ENCODE measurements at places on chromosomes 16 and 17. TPM values are rescaled to one million over a fixed set of nuclear protein-coding genes. Genes with fewer than 3 reads are reported as not detected.
A peak's percentile ranks its signal among the peaks of the same experiment; 100 is the strongest.

The CDRT15 gene
- total RNA-seq = not detected

The SLC5A2 gene
- total RNA-seq = not detected

The RAB34 gene
- total RNA-seq = 298 TPM

The RGS9 gene
- total RNA-seq = 11.0 TPM

The ALOX12 gene
- not detected for total RNA-seq

The KRT28 gene
- not detected for total RNA-seq

The KRTAP4-4 gene
- total RNA-seq = not detected

The NUFIP2 gene
- total RNA-seq = 35.4 TPM

The COPRS gene
- 117 TPM for total RNA-seq

The CBX4 gene
- 11.6 TPM for total RNA-seq

The CTF1 gene
- 5.9 TPM for total RNA-seq

The FBXW10 gene
- total RNA-seq = not detected

- H3K36me3 ChIP-seq = no peaks in the 10 kb centered on the region
- H3K4me3 ChIP-seq = no peak overlapping the region
- H3K27me3 ChIP-seq = no peaks in the 10 kb centered on the region
Observed at GRCh38 chr16:23986455-23986854, 150.7 kb downstream of the PRKCB start.

- H3K36me3 ChIP-seq = no peaks in the 10 kb centered on the region
- peaks cover 4% of the 10 kb centered on the region for H3K4me1 ChIP-seq
- H3K27me3 ChIP-seq = no peaks in the 10 kb centered on the region
- H3K27ac ChIP-seq = no peak overlapping the region
Observed at GRCh38 chr17:39243155-39243554, 17.4 kb upstream of the STAC2 start.

DNA sequence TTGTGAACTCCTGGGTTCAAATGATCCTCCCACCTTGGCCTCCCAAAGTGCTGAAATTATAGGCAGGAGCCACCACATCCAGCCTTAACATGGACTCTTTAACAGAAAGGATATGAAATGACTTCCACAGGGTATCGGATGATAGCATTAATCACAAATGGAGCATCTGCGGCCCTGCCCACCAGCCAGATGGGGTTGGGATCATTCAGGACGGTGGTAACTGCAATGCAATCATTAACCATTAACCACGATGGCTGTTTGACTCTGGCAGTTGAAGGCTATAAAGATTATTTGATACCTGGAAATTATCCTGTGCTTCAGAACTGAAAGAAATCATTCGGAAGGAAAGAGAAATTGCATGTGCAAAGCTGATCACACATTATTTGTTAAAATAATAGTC, 5.3 kb upstream of the CHST5 start:
- no peak for DNase-seq
- H3K27ac ChIP-seq = no peak overlapping the region
- no peaks in the 10 kb centered on the region for H3K36me3 ChIP-seq

- no peaks in the 10 kb centered on the region for H3K4me1 ChIP-seq
- H3K27me3 ChIP-seq = no peaks in the 10 kb centered on the region
- DNase-seq = no peak
- H3K4me3 ChIP-seq = no peak overlapping the region
- H3K27ac ChIP-seq = no peak overlapping the region
Observed at GRCh38 chr16:67404740-67405226, 11.5 kb upstream of the TPPP3 start.

- DNase-seq = no peak
- H3K36me3 ChIP-seq = no peaks in the 10 kb centered on the region
- no peak overlapping the region for H3K4me3 ChIP-seq
- H3K4me1 ChIP-seq = no peaks in the 10 kb centered on the region
- H3K27ac ChIP-seq = peak overlapping the region; percentile 31
Observed at GRCh38 chr16:57809276-57810196, 7.2 kb upstream of the KIFC3 start.

- no peak for DNase-seq
- H3K4me1 ChIP-seq = peaks cover 5% of the 10 kb centered on the region
- H3K36me3 ChIP-seq = no peaks in the 10 kb centered on the region
- no peak overlapping the region for H3K27ac ChIP-seq
- H3K27me3 ChIP-seq = no peaks in the 10 kb centered on the region
Observed at GRCh38 chr17:40561871-40562611, 3.2 kb downstream of the CCR7 start.

GRCh38 chr16:4388271-4389021, 16.8 kb downstream of the VASN start:
- peak overlapping the region; percentile 28 for H3K27ac ChIP-seq
- no peaks in the 10 kb centered on the region for H3K27me3 ChIP-seq
- peaks cover 97% of the 10 kb centered on the region for H3K4me1 ChIP-seq
- H3K36me3 ChIP-seq = no peaks in the 10 kb centered on the region
- no peak overlapping the region for H3K4me3 ChIP-seq

GRCh38 chr17:68061512-68062313, 26.2 kb downstream of the KPNA2 start:
- H3K27ac ChIP-seq = no peak overlapping the region
- no peak for DNase-seq
- no peaks in the 10 kb centered on the region for H3K4me1 ChIP-seq
- H3K36me3 ChIP-seq = no peaks in the 10 kb centered on the region
- H3K27me3 ChIP-seq = no peaks in the 10 kb centered on the region

DNA sequence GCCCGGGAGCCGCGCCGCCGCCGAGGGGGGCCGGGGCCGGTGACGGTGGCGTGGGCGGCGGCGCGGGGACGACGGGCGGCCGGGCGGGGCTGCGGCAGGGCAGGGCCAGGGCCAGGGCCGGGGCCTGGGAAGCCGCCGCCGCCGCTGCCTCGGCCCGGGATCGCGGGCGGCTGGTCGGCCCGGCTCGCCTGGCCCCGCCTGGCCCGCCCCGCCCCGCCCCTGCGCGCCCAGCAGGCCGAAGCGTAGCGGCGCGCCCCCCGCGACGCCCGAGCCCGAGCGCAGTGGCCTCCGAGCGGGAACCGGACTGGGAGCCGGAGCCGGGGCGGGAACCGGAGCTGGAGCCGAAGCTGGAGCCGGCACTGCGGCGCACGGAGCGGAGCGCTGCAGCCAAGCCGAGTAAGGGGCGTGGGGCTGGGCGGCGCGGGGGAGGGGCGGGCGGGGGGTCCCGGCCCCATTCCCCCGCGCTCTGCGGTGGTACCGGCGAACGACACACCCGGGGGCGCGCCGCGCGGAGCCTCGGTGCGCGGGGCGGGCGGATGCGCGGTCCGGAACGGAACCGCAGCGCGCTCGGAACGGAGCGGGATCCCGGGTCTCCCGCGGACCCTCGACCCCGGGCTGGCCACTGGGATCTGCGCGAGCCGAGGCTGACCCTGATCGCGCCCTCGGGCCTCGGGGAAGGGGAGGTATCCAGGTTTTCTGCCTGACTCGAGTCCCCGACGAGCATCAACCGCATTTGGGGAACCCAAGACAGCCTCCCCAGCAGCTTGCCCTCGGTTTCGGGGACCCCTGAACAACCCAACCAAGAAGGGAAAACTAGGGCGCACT, at the start of gene BEAN1:
Gene BEAN1 (plus strand): TSS at position 260 of the 825 bp plus-strand sequence. CDS start 10,382 bp downstream, outside the sequence.
- peak within 1 kb of the TSS; percentile 71 for H3K4me3 ChIP-seq
- H3K27ac ChIP-seq = no peak within 1 kb of the TSS
- no peaks in the 10 kb centered on the region for H3K36me3 ChIP-seq

DNA sequence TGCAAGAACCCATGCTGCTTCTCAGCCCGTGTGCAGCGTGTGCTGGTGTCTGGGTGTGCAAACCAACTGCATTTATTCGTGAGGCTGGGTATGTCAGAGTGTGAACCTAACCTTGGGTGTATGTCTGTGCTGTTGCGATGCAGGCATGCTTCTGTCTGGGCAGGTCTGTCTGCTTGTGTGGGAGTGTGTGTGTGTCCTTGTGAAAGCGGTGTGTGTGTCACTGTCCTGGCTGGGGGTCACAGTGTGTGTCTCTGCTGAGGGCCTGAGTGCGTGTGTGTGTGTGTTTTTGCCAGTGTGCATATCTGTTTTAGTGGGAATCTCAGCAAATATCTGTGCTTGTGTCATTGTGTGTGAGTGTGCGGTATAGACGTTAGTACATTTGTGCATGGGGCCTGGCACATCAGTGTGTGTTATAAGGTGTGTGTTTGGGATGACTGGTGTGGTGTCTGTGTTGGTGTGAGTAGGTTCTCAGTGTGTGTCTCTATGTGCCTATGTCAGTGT, 121.8 kb downstream of the CYLD start:
- peak; percentile 2 for DNase-seq
- no peaks in the 10 kb centered on the region for H3K27me3 ChIP-seq
- H3K4me3 ChIP-seq = no peak overlapping the region
- H3K27ac ChIP-seq = no peak overlapping the region

- DNase-seq = no peak
- no peaks in the 10 kb centered on the region for H3K27me3 ChIP-seq
- no peak overlapping the region for H3K4me3 ChIP-seq
- no peak overlapping the region for H3K27ac ChIP-seq
- H3K36me3 ChIP-seq = no peaks in the 10 kb centered on the region
Observed at GRCh38 chr16:88367560-88367959, 15.2 kb upstream of the ZNF469 start.

DNA sequence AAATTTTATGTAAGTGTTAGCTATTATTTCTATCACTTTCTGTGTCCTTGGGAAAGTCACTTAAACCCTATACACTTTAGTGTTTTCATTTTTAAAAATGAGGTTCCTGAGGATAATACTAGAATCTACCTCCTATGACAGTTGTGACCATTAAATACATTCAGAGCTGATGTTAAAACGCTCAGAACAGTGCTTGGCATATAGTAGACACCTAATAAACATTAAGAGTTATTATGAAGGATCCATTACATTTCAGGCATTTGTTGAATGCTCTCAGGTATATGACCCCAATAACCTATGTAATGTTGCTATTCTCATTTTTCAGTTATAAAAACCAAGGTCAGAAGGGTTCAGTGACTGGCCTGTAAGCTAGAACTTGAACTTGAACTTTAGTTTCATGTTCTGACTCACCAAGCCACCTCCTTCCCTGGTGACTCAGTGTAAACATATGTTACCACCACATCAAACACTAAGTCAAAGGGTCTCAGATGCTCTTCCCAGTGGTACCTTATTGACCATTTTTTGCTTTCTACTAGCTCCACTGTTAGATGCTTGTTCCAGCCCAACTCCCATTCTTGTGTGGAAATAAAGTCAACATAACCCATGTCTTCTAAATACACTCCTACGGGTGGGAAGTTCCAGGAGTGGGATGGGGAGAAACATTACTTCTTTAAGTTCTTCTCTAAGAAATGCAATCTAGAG, 47.6 kb downstream of the HSD17B2 start:
- no peak overlapping the region for H3K27ac ChIP-seq
- no peak for DNase-seq
- H3K4me1 ChIP-seq = no peaks in the 10 kb centered on the region
- H3K4me3 ChIP-seq = no peak overlapping the region

GRCh38 chr17:65527381-65527780, 34.1 kb downstream of the AXIN2 start:
- H3K4me3 ChIP-seq = no peak overlapping the region
- peaks cover 30% of the 10 kb centered on the region for H3K36me3 ChIP-seq
- H3K4me1 ChIP-seq = no peaks in the 10 kb centered on the region
- no peak for DNase-seq
- H3K27me3 ChIP-seq = no peaks in the 10 kb centered on the region

DNA sequence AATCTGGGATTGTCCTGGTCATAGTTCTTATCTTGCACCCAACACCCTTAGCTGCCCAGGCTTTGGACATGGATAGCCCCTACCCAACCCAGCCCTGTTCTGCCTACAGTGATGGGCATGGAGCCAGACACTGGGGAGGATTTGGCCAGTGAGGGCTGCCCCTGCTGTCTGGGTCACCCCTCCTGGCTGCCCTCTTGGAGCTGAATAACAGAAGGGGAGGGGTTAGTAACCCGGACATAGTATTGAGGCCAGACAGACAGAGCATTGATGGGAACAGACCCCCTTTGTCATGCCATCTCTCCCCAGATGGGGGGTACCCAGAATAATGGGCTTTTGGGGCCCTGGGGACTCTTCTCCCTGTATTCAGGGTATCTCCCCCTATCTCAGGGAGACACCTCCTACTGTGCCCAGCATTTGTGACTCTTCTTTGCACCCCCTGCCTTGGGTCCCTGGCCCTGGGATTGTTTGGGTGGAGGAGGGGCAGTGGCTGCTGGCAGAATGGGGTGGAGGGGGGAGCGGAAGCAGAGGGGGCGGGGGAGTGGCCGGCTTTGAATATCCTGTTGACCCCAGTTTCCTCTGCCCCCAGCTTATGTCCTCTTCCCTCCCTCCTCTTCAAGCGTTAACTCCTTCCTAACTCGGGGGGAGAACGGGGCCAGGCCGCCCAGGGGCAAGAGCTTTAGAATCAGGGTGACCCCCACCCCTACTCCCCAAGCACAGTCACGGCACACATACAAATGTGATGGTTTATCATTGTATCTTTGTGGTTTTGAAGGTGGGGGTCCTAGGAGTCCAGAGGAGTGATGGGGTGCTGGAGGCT, 17.0 kb downstream of the GJD3 start:
- no peaks in the 10 kb centered on the region for H3K27me3 ChIP-seq
- peaks cover 21% of the 10 kb centered on the region for H3K36me3 ChIP-seq
- H3K4me3 ChIP-seq = peak overlapping the region; percentile 20

- no peaks in the 10 kb centered on the region for H3K36me3 ChIP-seq
- H3K4me3 ChIP-seq = no peak overlapping the region
- DNase-seq = peak; percentile 28
- H3K27me3 ChIP-seq = no peaks in the 10 kb centered on the region
- H3K4me1 ChIP-seq = peaks cover 32% of the 10 kb centered on the region
Observed at GRCh38 chr17:41917192-41917591, 1.6 kb downstream of the ACLY start.

DNA sequence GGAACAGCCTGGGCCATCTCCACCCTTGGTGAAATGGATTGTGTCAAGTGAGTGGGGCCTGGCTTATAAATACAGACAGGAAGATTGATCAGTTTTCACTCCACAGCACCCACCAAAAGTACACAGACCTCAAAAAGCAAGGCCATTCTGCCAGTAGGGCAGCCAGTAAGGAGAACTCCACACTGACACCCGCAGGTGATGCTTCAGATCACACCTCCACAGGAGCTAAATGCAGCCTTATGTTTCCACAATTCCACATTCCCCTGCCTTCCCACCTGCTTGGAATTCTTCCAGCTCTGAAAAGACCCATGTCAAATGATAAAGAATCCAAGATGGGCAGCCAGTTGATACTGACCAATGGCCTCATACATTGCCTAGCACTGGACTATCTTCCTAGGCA, 191.1 kb downstream of the ZFHX3 start:
- no peaks in the 10 kb centered on the region for H3K36me3 ChIP-seq
- H3K4me1 ChIP-seq = peaks cover 20% of the 10 kb centered on the region
- no peaks in the 10 kb centered on the region for H3K27me3 ChIP-seq
- H3K4me3 ChIP-seq = no peak overlapping the region
- H3K27ac ChIP-seq = no peak overlapping the region

DNA sequence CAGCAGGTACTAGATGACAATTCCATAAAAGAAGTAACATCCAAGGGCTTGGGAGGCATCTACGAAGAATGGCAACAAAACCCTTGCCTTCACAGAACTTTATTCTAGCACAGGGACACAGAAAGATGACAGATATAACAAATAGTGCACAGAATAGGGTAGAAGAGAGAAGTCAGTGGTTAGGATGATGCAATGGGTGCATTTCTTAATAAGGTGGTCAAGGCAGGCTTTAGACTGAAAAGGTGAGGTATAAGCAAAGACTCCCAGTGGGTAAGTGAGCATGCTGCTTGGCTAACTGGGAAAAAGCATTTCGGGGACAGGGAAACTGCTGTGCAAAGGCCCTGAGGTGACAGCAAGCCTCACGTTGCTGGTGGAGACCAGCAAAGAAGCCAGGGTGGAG, 175.9 kb downstream of the XYLT1 start:
- peaks cover 6% of the 10 kb centered on the region for H3K4me1 ChIP-seq
- H3K4me3 ChIP-seq = no peak overlapping the region

GRCh38 chr17:40157973-40158372, 17.6 kb downstream of the CASC3 start:
- H3K4me3 ChIP-seq = no peak overlapping the region
- peaks cover 58% of the 10 kb centered on the region for H3K36me3 ChIP-seq
- H3K27me3 ChIP-seq = no peaks in the 10 kb centered on the region
- no peak overlapping the region for H3K27ac ChIP-seq

- peaks cover 16% of the 10 kb centered on the region for H3K4me1 ChIP-seq
- H3K36me3 ChIP-seq = no peaks in the 10 kb centered on the region
- peak within 1 kb of the TSS; percentile 97 for H3K27ac ChIP-seq
- H3K4me3 ChIP-seq = peak within 1 kb of the TSS; percentile 86
- peak; percentile 46 for DNase-seq
Observed at GRCh38 chr17:42276359-42276608, at the start of gene STAT5B. STAT5B (minus strand) TSS chr17:42276391; CDS start chr17:42232127, 44,264 bp downstream.
